ENCODE measurements at places on chromosomes 13 and 19.

GRCh38 chr19:41853768-41854167, 6.3 kb upstream of the RPS19 start:
- DNase-seq: no peak

DNA sequence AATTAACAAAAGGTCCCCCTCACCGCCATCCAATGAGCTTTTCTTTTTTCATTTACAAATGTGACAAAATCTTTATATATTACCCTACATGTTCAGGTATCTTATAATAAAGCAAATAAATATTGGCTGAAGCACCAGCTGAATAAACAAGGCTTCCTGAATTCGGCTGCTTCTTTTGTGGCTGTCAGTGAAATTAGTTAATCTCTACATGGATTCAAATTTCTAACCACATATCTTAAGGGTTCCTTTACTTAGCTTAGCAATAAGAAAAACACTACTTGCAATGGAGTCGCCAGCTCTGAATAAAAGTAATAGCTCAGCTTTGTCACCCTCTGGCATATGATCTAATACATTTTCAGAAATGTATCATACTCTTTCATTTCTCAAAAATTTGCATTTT, 104.3 kb downstream of the CCNA1 start:
- DNase-seq: no peak

GRCh38 chr19:39444598-39445195, 685 bp upstream of the SUPT5H start:
- DNase-seq: no peak

DNA sequence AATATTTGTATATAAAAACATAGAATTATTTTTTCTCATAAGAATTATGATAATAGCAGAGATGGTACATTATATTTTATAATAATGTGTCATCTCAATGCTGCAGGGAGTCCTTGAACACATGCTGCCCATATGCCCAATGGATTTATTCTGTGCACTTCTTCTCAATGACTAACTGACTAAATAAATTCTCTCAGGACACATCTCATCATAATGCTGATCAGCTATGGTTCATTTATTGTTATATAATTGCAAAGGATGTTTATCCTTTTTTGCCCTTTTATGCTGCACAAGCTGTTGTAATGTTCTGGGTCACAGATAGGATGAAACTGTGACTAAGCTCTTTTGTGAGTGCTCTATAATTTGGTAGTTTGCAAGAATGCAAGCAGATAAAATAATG, 1273.3 kb upstream of the ATXN8OS start:
- no peak for DNase-seq
